Central memory CD4-positive, alpha-beta T cell (primary cell): ENCODE measurements at places on chromosomes 12 and 14.

DNA sequence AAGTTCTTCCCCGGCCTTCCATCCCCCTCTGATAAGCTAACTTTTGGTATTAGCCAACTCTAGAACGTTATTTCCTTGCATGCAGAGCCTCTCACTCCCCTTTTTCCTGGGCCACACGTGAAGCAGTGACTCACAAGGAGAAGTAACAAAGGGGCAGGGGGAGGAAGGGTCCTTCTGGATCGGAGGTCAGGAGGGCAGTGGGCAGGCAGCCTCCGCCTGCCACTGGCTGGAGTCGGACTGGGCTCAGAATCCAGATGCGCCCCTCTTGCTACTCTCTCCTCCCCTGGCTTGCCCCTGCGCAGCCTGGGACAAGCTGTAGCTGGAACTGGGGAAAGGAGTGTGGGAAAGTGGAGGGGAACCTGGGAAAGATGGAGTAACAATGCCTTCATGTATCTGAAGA lies 55.0 kb downstream of the TPCN1 start:
- no peak for DNase-seq

DNA sequence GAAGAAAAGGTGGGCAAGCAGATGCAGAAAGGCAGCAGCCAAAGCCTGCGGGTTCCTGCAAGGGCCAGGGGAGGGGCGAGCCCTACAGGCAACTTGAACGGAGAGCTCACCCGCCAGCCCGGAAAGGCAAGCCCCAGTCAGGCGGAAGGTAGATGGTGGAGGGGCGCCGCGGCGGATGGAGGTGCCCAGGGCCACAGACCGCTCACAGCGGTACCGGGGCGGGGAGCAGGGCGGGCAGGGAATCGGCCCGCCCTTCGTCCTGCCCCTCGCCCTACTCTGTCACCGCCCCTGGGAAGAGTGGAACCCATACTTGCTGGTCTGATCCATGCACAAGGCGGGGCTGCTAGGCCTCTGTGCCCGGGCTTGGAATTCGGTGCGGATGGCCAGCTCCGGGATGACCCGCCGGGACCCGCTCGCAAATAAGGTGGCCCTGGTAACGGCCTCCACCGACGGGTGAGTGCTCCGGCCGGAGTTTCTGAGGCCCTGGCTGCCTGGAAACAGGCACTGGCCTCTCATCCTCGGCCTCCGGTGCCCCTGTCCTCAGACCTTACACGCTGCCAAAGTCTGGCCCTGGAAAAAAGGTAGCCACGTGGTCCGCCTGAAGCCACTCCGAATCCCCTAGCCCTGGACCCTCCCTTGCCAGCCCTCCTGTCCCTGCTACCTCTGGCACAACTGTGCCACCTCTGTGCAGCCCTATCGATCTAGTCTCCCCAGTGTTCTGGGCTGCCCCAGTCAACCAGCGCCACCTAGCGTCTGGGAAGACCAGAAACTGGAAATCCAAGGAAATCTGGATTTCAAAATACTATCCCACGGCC lies at the start of gene DHRS4:
DHRS4 (plus strand) TSS at position 307 of the 815 bp plus-strand sequence; CDS start at position 326, 19 bp downstream.
- peak; percentile 70 for DNase-seq

DNA sequence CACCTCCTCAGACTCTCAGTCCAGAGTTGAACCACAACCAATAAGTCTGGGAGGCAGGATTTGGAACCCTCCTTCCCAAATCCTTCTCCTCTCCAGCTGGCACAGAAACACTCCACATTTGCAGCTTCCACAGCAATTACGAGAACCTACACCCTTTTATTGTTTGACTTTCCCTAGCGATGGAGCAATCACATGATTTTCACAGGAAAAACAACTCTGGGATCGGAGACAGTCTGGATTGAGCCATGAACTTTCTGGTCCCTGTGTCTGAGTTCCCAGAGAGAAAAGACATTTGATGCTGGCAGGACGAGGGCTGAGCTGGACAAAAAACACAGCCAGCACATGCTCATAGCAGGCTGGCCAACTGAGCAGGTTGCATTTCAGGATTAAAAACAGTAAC lies 49.0 kb upstream of the STON2 start:
- DNase-seq: no peak

GRCh38 chr14:59406454-59407245 lies 58.5 kb downstream of the GPR135 start:
- DNase-seq: no peak

- DNase-seq: no peak
These were observed 65.4 kb downstream of the ACSM4 start for GRCh38 chr12:7369274-7369729.
